ENCODE measurements at places on chromosomes 11 and 22. TPM values are rescaled to one million over a fixed set of nuclear protein-coding genes. Genes with fewer than 3 reads are reported as not detected.

DNA sequence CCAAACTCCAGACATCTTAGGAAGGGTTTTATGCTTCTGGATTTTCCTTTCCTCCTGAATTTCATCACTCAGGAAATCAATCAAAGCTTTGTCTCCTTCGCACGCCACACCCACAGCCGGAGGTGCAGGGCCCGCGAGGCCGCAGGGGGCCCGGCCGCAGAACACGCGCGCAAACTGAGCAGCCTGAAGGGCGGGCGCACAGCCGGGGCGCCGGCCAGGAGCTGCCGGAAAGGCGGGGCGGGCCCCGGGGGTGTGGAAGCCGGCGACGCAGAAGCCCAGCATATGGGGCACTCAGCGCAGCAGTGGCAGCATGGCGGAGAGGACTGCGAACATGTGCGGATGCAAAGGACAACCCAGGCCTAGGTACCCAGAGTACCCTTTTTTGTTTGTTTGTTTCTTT lies 33.1 kb upstream of the SPTBN2 start:
- H3K4me3 ChIP-seq: no peak overlapping the region
- no peaks in the 10 kb centered on the region for H3K27me3 ChIP-seq
- DNase-seq: peak; percentile 24
- no peak overlapping the region for H3K27ac ChIP-seq
- H3K4me1 ChIP-seq: no peaks in the 10 kb centered on the region

DDX17 gene
- total RNA-seq: 452 TPM

GRCh38 chr22:43390166-43390565 lies 21.6 kb upstream of the MPPED1 start:
- H3K27me3 ChIP-seq: no peaks in the 10 kb centered on the region
- H3K4me3 ChIP-seq: no peak overlapping the region
- no peaks in the 10 kb centered on the region for H3K4me1 ChIP-seq
- H3K36me3 ChIP-seq: no peaks in the 10 kb centered on the region
- H3K27ac ChIP-seq: no peak overlapping the region
- DNase-seq: no peak

DUSP8 gene
- 3.3 TPM for total RNA-seq

GRCh38 chr11:31809857-31810778 lies 1.0 kb downstream of the PAX6 start:
- peak; percentile 73 for DNase-seq
- peak overlapping the region; percentile 71 for H3K4me3 ChIP-seq

GPHA2 gene
- 0.83 TPM for total RNA-seq

GRCh38 chr11:16211407-16211806 lies 144.9 kb downstream of the SOX6 start:
- H3K4me3 ChIP-seq: no peak overlapping the region
- H3K4me1 ChIP-seq: no peaks in the 10 kb centered on the region
- H3K27ac ChIP-seq: no peak overlapping the region
- H3K36me3 ChIP-seq: no peaks in the 10 kb centered on the region
- no peaks in the 10 kb centered on the region for H3K27me3 ChIP-seq

MYO7A gene
- total RNA-seq: 2.3 TPM

FADD gene
- total RNA-seq: 65.8 TPM

- H3K4me3 ChIP-seq: no peak within 1 kb of the TSS
- H3K4me1 ChIP-seq: no peaks in the 10 kb centered on the region
- DNase-seq: no peak
- H3K36me3 ChIP-seq: no peaks in the 10 kb centered on the region
Measured at GRCh38 chr11:44047931-44048431, at the start of gene ACCSL. Gene ACCSL, plus strand, starts transcription at chr11:44047981. Its CDS starts 56 bp downstream, at chr11:44048037.

Data from GM23338 (cell line).